D721Med (cell line): ENCODE measurements at places on chromosomes 6 and 20.
A peak's percentile ranks its signal among the peaks of the same experiment; 100 is the strongest.

DNA sequence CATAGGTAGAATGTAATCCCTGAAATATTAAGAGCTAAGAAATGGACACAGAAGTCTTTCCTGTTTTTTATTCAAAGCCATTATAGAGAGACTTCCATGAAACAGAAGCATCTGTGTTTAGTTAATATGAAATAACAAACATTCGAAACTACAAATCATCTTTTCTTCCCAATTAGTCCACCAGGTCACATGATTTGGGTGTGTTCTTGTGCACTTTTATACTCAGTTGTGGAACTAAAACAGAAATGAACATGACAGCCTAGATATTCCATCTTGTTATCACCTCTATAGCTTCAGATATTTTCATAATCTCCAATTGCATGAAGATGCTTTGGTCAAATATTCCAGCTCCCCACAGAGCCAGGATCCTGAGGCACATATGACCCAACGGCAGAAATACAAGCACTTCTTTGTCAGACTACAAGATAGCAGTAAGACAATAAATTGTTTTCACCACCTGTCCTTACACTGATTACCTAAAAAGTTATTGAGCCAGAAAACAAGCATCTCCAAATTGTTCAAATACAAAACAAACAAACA is 116.8 kb upstream of the BEND6 start:
- no peak for DNase-seq

DNA sequence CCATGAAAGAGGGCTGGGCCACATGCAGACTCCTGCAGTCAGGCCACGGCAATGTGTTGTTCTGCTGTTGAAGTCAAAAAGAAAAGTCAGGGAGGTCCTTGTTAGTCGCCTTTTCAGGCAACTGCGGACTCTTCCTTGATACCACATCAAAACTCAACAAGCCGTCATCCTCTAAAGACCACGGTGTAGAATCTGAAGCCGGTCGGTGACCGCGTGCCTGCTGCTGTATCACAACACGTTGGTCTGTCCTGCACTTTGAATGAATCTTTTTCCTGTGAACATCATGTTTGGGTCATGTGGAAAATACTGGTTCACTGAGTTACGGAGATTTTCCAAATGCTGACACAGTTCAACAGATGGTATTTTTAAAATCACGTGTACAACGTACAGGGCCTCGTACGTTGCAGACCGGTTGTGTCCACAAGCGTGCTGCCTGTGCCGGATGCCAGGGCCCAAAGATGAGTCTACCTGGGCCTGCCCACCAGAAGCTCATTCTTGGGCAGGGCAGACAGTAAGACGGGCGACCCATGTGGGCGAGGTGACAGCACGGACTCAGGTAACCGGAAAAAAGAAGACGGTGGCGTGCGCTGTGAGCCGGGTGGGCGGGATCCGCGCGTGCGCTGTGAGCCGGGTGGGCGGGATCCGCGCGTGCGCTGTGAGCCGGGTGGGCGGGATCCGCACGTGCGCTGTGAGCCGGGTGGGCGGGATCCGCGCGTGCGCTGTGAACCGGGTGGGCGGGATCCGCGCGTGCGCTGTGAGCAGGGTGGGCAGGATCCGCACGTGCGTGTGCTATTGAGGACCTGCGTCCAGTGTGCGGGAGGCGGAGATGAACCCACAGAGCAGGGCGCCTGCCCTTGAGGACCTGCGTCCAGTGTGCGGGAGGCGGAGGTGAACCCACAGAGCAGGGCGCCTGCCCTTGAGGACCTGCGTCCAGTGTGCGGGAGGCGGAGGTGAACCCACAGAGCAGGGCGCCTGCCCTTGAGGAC is 114.5 kb downstream of the FAM120B start:
- DNase-seq, result no peak

GRCh38 chr6:168935628-168936010 is 318.0 kb downstream of the THBS2 start:
- no peak for DNase-seq

DNA sequence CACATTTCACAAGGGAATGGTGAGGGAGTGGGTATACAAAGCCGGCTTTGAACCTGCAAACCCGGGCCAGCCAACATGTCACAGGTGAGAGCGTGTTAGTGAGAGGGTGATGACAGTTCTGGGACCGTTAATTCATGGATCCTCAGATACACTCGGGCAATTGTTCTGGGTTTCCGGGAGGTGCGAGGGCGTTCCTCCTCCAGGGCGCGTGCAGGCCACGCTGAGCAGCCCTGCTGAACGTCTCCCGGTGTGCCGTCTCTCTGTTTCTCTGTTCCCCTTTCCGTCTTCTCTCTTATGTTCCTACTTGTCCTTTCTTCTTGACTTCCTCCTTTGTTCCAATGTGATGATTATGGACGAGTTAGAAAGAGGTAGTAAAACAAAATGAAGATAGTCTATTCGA is 130.0 kb upstream of the GMDS start:
- DNase-seq, result no peak

- peak; percentile 42 for DNase-seq
These were observed 55.0 kb upstream of the KCNK16 start for GRCh38 chr6:39377539-39377950.

DNA sequence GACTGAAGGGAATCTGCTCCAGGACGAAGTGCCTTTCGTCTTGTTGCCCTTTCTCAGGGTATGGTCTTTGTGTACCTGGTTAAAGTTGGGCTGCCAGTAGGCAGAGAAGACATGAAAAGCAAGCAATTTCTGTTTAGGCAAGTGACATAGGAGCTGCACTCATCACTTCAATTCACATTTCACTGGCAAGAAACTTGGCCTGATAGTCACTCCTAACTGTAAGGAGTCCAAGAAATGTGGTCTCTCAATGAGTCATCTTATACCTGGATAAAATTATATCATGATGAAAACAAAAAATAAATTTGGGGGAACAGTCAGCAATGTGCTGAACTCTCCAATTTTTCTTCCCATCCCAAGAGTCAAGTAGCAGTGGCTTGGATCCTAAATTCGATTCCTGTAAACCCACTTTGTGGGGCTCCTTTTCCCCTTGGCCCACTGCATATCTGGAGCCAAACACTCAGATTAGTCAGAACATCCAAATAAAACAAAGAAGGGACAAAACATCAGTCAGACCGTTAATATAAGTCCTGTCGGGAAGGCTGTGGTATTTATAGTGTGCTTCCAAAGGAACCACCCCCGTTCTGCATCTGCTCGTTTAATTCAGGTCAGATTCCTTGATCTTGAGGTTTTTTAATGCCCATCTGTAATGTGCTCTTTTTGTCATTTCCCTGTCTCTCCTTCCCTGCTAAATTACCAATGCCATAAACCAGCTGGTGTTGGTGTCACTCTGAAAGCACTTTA is 5.0 kb upstream of the GABRR1 start:
- no peak for DNase-seq

DNA sequence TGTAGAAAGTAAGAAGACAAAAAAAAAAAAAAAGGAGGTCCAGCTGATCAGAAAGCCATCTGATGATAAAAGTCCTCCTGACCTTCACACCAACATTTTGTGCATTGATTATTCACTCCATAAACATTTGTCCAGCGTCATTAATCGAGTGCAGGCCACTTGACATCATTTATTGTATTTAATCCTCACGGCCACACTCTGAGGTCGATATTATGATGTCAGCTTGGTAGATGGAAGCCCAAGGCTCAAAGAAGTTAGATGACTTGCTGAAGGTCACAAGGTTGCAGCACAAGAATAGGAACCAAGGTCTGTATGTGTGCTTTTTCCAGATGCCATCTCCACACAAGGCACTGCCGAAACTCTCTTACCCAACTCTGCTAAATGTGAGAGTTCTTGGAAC is 328.4 kb downstream of the KIF16B start:
- no peak for DNase-seq

DNA sequence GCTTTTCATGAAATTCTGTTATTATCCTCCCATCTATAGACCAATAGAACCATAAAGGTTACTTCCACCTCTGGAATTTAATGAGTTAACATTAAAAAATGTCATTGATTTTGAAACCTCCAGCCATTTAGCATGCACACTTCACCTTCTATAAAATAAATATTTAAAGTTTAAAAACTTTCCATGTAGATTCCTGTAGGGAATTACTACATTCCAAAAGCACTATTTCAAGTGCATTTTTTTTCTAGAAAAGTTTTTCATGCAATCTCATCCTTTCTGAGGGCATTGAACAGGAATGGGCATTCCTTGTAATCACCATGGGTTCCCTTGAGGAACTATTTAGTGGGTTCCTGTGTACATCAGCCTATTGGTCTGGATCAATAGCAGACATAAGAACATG is 253.8 kb upstream of the RIN2 start:
- no peak for DNase-seq

GRCh38 chr20:42051921-42052320 is 433.7 kb upstream of the CHD6 start:
- DNase-seq, result peak; percentile 48

DNA sequence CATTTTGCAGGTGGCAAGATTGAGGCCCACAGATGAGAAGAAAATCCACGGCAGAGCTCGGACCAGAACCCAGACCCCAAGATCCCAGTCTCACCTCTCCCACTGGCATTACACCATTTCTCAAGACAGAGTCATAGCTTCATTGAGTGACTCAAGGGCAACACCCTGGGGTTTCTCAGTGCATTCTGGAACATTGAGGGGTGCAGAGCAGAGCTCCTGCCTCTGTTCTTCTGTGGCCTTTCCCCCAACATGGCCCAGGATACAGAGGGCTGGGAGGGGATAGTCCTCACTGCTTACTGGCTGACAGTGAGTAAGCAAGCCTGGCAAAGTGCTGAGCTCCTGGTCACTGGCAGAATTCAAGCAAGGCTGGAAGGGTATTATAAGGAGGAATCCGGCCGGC is 74.0 kb downstream of the MDGA1 start:
- DNase-seq, result no peak

DNA sequence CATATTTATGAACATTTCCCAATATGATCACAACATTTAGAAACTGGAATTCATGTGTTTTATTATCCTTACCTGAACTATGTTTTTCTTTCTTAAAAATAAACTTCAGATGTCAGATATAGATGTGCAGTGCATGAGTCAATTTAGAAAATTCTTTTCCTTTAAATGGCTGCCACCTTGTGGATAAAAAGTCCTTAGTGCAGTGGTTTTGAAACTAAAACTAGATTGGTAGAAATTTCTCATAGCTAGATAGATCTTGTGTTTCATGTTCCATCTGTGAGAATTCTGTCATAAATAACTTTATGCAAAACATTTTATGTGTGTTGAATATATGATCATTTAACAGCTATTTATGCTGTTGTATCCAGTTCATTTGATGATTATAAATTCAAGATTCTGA is 134.9 kb downstream of the KLHL32 start:
- DNase-seq, result no peak

DNA sequence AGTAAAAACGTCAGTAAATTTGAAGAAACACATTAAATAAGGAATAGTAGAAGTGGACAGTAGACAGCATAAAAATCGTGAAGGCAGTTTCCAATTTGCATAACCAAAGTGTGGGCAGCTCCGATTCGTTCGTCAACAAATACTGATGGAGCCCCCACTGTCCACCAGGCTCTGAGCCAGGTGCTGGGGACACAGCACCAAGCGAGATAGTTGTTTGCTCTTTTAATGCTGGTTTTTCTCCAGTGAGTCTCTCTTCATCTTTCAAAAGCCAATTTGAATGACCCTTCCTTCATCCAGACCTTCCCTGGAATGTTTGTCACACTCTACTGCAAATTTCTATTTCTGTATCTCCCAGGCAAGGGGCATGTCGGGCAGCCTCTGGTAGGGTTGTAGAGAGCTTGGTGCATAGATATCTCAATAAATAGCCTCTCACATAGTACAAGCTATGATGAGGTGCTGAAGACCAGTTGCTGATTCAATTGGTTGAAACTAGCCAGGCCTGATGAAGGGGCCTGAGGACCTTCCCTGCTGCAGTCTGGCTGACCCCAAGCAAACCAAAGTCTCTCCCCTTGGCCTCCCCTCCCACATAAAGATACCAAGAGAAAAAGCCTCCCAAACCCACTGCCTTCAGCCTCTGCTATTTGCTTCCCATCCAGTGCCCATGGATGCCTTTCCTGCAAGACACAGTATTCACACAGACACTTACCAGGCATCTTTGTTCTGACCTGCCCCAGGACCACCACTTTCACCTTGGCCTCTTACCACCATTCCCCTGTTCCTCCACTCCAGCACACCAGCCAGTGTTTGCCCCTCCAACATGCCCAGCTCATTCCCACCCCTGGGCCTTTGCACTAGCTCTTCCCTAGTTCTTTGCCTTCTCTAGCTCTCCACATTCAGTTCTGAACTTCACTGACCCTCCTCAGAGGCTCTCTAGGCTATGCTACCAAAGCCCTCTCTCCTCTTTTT is 125.2 kb downstream of the CEBPB start:
- no peak for DNase-seq

DNA sequence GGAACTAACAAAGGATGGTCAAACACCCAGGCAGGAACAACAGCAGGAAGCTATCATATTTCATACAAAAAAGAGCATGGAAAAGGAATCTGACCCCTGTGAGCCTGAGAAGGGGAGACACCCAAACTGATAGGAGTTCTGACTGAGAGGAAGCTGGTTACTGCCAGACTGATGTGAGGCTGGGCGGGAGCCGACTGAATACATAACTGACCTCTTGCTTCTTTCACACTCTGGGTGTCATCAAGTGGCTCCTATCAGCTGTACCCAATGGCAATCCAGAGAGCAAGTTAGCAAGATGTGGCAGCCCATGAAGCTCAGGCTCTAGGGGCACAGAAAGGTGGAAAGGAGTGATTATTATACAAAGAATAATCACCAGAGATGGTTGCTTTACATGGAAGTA is 795.1 kb upstream of the HS3ST5 start:
- DNase-seq, result no peak

DNA sequence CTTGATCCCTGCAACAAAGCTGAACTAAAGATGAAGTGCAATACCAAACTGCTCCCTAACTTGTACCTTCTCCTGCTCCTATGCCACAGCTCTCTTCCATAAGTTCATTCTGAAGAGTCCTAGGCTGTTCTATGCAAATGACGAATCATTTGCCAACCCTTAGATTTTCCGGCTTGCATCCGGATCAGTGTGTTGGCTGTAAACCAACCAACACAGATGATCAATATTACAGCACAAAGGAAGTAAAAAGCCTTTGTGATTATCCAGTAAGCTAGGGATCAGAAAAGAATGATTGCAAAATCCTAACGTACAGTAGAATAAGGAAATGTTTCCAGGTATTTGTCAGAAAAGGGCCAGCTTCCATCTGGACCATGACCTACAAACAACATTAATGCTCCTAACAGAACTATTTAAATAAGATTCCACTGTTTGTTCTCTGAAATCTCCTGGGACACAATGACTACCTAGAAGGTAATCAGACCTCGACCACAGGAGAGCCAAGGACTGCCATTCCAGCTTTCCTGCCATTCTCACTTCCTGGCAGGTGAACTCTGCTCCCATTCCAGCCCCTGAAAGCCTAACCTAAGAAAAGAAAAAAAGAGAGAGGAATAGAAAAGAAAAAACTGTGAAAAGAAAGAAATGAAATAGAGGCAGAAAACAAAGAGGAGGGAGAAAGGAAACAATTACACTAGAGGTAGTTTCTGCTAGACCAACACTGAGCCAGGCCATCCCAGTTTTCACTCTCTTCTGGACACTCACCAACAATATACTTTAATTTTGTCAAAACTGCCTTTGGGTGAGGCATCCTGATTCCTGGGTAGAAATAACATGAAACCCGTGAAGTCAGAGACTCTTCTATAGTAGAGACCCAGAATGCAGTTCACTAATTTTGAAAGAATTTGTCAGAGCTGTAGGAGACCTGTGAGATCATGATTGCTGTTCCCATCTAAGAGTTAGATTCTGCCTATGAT is 19.7 kb downstream of the GMDS start:
- no peak for DNase-seq
